Umbilical cord (tissue), 2 donors: ENCODE measurements at places on chromosomes 13 and 19.

- DNase-seq, result no peak
These were observed 17.3 kb downstream of the DOT1L start for GRCh38 chr19:2180881-2181632.

DNA sequence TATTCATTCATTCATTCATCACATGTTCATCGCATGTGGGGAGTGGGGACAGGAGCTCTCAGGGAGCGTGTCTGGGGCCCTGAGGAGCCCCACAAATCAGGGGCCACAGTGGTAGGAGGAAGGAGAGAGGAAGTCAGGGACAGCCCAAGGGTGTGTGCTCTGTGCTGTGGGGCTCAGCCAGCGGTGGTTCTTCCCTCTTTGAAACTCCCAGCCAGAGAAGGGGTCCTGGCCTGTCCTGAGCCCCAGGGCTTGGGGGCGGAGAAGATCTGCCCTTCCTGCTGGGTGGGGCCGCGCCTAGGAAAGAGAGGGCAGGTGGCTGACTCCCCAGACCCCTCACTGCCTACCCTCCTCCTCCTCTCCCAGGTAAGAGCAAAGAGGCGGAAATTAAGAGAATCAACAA is 14.6 kb downstream of the AP2A1 start:
- DNase-seq, result no peak

DNA sequence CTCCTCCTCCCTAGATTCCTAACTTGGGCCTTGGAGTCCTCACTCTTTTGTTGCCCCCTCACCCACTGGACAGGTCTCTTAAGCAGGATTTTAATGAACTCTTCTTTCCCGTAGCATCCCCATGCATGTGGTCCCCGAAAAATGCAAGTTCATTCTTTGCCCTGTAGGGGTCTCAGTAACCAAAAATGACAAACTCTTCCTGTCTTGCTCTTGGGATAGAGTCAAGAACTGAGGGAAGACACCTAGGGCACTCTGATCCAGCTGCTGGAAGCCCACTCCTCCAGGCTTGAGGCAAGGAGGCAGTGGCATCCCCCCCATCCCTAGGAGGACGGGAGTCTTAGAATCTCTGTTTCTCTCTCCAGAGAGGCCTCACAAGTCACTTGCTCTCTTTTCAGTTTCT is 987.0 kb downstream of the DIAPH3 start:
- DNase-seq, result no peak

DNA sequence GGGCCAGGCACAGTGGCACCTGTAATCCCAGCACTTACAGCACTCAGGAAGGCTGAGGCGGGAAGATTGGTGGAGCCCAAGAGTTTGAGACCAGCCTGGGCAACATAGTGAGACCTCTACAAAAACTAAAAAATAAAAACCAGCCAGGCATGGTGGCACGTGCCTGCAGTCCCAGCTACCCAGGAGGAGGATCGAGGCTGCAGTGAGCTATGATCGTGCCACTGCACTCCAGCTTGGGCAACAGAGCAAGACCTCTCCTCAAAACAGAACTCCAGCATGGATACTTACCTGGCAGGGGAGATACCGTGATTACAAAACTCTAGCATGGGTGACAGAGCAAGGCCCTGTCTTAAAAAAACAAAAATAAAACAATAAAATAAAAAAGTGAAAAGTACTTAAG is 95.3 kb downstream of the GJA3 start:
- DNase-seq, result no peak

DNA sequence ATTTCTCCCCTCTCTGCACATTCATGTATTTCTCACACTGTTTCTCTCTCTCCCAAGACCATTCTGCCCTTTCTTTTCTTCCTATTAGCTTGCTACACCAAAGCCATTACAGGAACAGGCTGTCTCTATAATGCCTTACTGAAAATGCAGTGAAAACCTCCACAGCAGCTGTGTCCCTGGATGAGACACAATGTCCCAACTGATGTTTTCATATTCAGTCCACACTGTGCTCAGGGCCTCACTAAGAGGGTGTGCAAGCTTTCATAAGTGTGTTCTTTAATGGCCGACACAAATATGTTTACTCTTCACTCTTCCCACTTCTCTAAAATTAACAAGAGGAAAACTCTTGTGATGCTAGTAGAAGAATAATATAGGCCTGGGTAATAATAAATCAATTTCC is 163.4 kb downstream of the KCTD12 start:
- no peak for DNase-seq

- DNase-seq, result peak; percentile 8
These were observed 31.2 kb upstream of the ZNF536 start for GRCh38 chr19:30340771-30341561.

DNA sequence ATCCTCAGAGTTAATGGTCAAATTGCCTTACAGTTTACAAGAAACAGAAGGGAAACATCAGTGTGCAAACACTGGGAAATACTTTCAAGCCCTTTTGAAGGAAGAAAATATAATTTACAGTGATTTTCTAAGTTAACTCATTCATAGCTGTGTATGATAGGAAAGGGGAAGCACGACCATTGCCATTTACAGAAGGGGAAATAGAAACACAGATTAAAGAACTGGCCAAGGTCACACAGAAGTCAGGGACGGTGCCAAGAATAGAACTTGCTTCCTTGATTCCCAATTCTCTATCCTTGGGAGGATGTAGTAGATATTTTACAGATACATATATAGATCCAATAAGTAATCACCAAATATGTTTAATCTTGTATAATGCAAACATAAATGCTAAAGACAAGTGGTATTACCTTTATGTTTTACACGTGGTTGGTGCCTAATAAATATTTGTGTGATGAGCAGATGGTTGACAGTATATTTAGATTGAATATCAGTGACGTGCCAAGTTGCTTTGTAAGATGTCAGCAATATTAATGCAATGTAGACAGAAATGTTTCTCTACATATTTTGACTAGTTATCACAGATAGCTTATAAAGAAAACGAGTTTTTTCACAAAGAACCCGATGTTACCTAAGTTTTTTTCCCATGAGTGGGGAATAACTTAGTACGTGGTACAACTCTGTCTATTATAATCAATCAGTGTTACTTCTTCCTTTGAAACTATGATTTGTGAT is 73.1 kb downstream of the FLT1 start:
- no peak for DNase-seq

DNA sequence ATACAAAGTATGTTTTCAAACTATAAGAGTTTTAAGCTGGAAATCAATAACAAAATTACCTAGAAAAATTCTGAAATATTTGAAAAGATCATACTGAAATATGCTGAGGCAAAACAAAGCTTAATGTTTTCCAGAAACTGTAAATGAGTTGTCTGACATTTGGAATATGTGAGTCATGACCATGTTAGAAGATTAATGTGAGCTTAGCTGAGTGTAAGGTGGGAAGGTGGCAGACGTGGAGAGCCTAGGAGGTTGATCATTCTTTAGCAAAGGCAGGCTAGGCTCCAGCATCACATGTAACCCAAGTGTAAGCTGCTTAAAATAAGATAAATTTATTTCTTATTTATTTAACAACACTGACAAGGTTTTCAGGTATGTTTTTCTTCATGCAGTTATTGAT is 2086.1 kb upstream of the PCDH20 start:
- DNase-seq, result peak; percentile 14

DNA sequence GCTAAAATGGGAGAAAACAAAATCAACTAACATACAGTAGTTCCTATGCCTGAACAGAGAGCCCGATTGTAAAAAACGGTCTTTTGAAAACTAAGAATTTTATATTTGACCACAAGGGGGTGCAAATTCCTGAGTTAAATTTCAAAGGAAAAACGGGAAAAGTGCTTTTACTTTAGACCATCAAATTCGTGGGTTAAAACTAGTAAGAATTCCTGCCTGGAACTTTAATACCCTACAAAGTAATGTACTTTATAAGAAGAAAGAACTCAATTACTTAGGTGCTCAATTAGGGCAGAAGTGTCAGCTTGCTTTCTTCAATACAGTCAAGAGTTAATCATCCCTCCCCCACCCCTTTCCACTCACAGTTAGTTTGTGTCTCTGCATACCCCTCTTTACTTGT is 69.8 kb downstream of the KCNRG start:
- DNase-seq, result peak; percentile 72

DNA sequence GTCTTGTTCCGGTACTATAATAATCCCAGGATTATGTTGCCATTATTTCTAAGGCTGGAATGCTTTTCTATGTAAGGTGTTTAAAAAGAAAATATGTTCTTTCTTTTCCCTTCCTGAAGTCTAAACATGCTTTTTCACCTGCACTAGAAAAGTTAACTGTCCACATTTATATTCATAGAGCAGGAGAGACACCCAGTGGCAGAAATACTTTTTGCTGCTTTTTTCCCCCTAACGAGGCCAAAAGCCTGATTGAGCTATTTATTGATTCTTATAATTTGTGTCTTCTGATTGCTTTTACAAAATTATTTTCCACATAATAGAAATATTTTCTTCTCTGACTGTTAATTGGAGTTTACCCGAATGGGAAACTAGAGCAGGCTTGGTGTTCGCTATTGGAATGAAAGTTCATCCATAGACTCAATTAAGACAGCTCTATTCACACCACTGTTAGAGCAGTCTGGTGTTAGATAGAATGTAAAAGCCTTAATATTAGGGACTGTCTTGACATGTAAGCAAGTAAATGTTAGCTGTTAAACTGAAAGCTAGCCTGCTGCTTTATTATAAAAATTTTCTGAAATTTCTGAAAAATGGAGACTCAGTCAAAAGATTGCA is 15.8 kb downstream of the GPR180 start:
- DNase-seq, result peak; percentile 46

- DNase-seq, result peak; percentile 19
These were observed 11.7 kb upstream of the SULT2A1 start for GRCh38 chr19:47897861-47898260.

GRCh38 chr19:13208672-13209483 is 58.7 kb downstream of the IER2 start:
- no peak for DNase-seq

GRCh38 chr19:17835182-17836006 is 12.4 kb downstream of the JAK3 start:
- no peak for DNase-seq

GRCh38 chr13:72544042-72544441 is 183.4 kb downstream of the MZT1 start:
- DNase-seq, result no peak

- no peak for DNase-seq
These were observed 53.0 kb downstream of the ARHGEF7 start for GRCh38 chr13:111168107-111168506.

DNA sequence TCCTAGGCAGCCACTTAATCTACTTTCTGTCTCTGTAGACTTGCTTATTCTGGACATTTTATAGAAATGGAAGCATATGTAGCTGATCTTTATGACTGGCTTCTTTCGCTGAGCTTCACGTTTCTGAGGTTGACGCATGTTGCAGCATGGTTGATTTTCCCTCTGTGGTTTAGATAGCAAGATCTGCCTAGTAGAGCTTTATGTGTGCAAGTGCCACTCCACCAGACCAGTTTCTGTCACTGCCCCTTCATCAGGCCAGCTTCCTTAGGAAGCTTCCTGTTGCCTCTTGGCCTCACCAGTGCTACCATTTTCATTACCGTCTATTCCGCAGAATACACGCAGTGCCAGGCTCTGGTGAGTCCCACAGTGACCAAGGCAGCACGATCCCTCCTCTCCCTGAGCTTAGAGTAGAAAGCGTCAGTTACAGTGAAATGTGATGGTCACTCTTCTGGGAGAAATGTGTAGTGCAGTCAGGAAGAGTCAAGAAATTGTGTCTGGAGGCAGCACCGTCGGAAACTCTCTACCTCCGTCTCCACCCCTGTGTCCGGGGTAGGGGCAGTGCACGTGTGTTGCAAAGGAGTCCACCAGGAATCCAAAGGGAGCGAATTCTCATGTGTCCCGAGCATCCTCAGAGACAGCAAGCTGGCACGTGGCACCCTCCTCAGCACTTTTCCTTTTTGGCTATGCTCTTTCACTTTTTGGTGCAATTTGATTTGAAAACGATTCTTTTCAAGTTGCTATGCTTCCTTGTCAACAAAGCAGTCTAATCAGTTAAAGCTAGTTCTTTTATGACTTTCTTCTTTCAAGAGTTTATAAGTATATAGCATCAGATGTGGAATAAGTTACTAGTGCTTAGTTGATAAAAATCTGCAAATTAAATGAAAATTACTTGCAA is 45.4 kb upstream of the GPR183 start:
- DNase-seq, result no peak

DNA sequence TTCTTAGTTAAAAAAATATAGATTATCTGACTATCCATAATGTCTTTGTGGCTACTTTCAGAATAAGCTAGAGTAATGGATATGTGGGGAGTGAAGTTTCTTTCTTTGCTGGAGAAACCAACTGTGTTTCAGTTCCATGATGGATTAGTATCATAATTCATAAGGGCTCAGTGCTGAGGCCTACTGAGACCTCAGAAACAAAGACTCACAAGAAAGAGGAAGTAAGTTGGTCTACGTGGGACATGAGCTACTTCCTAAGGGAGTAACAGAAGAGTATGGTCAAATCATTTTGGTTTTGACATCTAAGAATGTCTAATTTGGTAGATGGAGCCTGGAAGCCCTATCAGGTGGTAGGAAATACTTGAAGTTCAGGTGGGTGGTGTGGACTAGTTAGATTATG is 99.0 kb upstream of the HTR2A start:
- DNase-seq, result no peak

DNA sequence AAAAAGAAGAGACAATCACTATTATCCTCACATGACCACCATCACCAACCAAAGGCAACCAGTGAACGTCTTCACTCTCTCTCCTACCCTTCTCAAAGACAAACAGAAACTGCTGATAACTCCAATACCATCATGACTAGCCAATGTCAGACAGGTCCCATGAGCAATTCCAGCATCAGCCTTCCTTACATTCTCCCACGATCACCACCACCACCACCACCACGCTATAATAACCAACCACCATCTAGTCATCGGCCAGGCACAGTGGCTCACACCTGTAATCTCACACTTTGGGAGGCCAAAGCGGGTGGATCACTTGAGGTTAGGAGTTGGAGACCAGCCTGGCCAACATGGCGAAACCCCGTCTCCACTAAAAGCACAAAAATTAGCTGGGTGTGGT is 3.9 kb downstream of the MYO1F start:
- DNase-seq, result no peak

DNA sequence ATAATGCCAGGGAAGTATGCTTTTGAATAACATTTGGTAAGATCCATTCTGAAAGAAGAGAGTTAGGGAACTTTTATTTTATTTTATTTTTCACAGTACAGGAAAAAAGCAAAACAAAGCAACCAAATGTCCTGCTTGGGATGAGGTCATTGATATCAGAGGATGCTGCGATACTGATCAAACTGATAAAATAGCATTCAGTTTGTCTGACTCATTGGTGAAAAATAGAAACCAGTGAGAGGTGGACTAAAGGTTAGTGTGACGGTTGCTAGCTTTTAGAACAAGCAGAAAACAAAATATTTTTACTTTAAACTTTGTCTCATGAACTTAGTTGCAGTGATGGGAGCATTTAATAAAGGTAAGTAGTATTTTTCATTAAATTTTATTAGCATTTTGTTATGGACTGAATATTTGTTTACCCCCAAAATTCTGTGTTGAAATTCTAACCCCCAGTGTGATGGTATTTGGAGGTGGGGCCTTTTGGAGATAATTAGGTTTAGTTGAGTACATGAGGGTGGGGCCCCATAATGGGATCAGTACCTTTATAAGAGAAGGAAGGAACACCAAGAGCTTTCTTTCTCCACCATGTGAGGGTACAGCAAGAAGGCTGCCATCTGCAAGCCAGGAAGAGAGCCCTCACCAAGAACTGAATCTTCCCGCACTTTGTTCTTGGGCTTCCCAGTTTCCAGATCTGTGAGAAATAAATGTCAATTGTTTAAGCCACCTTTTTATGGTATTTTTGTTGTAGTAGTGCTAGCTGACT is 37.3 kb downstream of the ITGBL1 start:
- DNase-seq, result no peak
